ENCODE measurements at places on chromosomes 16 and 17.

DNA sequence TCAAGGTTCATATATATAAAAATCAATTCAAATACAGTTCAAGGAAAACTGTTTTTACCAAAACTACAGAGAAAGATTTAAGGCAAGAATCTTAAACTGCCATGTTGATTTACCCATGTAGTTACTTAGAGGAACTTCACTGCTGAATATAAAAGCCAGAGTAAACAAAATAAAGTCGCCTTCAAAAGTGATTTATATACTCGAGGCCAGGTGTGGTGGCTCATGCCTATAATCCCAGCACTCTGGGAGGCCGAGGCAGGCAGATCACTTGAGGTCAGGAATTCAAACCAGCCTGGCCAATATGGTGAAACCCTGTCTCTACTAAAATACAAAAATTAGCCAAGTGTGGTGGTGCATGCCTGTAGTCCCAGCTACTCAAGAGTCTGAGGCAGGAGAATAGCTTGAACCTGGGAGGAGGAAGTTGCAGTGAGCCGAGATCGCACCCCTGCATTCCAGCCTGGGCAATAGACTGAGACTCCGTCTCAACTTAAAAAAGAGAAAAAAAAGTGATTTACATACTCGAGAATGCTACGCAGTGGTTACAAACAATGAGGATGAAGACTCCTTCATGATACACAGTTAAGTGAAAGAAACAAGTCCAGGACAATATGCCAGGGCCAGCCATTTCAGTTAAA is 54.1 kb upstream of the CNEP1R1 start:
- DNase-seq, result no peak

DNA sequence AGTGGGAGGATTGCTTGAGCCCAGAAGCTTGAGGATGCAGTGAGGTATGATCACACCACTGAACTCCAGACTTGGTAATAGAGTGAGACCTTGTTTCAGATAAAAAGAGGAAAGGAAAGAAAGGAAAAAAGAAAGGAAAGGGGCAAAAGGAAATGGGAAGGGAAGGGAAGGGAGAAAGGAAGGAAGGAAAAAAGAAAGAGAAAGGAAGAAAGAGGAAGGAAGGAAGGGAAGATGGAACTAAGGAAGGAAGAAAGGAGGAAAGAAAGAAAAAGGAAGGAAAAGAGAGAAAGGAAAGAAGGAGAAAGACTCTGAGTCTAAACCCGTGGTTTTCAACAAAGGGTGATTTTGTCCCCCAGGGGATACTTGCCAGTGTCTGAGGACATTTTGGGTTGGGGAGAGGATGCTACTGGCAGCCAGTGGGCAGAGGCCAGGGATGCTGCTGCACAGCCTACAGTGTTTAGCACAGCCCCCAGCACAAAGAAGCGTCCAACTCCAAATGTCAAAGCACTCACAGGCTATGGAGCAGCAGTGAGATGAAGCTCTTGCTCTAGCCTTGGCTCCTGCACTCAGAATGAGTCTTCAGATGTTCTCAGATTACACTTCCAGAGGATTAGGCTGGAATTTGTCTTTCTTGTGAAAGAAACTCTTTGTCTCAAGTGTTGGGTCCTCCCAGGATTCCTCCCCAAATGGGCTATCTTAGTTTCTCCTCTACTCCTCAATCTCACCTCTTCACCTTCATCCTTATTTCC is 64.2 kb downstream of the BMERB1 start:
- DNase-seq, result no peak

- DNase-seq, result no peak
Observed at GRCh38 chr17:42814633-42815399, 9.3 kb downstream of the BECN1 start.

DNA sequence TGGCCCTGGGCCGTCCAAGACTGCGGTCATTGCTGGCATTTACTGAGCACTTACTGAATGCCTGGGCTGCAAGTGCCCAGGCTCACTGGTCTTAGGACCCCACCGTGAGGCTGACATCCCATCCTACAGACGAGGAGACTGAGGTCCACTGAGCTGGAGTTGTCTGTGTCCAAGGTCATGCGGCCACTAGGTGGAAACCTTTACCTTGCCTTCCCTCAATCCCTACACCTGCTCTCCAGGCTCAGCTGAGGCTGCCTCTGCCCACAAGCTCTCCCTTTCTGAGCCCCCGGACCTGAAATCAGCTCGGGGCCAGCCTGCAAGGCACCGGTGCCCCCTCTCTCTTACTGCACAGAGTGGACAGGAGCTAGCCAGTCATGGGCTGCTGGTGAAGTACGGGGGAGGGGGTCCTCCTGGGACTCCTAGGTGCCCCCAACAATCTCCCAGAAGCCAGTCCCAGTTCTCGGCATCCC is 1.5 kb downstream of the CASKIN1 start:
- DNase-seq, result peak; percentile 65

- no peak for DNase-seq
Observed at GRCh38 chr17:76026714-76027158, 370 bp downstream of the EVPL start.

DNA sequence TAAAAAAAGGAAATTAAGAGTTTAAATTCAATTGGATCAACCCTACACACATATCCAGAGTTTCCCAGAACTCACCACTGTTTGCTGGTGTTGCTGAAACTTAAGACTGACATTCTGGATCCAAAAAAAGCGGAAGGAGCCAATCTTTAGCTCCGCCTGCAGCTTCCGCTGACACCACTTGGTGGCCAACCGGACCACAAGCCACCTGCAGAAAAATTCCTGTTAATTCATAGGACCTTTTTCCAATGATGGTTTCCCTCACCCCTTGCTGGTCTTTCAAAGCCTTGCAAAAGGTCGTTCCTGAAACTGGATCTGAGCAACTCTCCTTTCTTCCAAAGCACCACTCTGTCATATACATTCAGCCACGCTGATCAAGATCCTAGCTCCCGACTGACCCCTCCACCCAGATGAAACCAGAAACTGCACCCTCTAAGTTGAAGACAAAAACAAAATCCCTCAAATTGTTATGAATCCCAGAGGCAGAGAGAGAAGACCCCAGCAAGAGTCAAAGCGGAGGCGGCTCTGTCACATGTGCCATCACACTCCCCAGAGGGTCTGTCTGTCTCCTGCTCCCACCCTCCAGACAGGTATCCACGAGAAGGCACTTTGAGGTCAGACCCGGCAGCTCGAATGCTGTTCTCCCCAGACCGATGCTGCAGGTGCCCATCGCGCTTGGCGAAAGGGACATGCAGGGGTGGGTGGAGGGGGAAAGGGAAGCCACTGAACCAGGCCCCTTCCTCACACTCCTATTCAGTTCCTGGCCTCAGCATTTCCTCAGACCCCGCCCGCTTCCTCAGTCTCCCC is 773 bp downstream of the BLTP2 start:
- peak; percentile 28 for DNase-seq

- no peak for DNase-seq
Observed at GRCh38 chr16:83907631-83908250, 8.8 kb downstream of the MLYCD start.

GRCh38 chr17:49402706-49403105 is 12.0 kb downstream of the PHB1 start:
- no peak for DNase-seq

- no peak for DNase-seq
Observed at GRCh38 chr16:84732674-84733352, 33.0 kb downstream of the USP10 start.

GRCh38 chr17:81837641-81838040 is 2.8 kb upstream of the PPP1R27 start:
- no peak for DNase-seq

- no peak for DNase-seq
Observed at GRCh38 chr17:49997301-49997650, 2.3 kb upstream of the DLX3 start.

DNA sequence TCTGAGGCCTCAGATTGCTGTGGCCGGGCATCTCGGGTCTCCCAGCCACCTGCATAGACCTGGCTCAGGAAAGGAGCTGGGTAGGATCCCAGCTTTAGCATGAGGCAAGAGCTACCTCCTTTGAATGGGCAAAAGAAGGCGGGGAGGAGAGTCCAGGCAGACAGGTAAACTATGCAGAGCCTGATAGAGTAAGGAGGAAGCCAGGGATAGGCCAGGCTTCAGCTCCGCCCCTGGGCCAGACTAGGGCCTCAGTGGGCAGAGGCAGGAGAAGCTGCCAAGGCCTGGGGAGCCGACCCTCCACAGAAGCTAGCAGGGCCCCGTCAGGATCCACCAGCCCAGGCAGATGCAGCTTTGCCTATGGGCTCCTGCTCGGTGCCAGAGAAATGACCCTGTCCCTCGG is 22.6 kb upstream of the UBE2G1 start:
- no peak for DNase-seq

DNA sequence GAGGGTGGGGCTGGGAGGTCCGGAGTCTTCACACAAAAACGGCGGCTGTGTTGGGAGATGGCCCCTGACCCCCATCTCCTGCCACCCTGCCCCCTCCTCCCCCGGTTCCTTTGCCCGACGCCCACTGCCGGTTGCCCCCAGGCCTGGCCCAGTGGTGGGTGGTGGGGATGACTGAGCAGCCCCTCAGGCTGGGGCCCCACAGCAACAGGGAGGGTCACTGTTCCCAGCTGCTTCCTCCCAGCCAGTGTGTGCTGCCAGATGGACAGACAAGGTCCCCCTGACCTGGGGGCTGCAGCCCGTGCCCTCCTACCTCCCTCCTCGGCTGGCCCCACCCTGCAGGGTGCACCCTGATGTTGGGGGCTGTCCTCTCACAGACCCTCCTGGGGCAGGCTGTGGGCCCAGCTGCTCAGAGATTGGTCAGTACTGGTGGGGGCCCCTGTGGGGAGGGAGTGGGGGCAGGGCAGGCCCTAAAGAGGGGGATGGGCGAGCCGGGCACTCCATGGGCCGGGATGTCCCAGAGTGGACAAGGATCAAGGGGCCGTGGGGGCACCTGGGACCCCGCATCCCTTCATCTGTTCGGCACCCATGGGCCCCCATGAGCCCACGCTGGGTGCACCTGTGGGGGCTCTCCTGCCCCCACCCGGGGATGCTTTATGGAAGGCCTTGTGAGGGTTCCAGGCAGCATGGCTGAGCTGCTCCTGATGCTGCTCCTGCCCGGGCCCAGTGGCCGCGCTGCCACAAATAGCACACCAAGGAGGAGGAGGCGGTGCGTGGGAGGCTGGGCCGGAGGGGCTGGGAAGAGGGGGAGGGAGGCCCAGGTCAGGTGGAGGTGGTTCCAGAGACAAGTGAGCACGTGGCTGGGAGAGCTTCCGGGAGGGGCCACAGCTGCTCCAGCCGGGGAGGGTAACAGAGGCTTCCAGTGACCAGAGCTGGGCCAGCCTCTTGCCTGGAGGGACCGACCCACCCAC is 5.1 kb downstream of the C1QTNF8 start:
- DNase-seq, result no peak

DNA sequence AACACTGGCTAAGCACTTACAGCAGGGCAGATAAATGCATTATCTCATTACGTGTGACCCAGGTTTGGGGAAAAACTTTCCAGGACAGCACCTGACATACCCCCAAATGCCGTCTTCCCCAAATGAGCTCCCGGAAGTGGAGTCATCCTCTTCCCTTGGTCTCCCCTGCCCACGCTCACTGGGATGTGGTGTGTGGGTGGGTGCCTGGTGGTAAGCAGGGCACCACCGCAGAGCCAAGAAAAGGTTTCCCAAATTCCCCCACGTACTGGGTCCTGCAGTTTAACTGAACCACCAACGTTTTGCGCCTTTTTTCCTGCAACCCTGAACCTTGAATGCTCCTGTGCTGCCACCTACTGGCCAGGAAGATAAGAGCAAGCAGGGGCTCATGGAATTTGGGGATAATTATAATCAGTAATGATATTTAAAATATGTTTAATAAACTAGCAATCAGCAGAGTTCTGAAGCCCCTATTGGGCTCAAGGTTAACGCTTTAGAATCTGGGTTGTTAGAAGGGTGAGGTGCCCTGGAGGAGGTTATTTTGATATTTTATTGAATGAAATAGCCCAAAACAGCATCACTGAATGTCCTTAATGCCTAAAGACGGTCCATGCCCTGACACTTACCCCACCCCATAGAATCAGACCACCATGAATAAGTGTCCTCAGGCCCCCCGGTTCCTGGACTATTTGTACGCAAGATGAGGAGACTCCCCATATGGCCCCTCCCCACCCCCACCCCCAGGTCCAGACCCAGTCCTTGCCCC is 8.0 kb downstream of the SPPL2C start:
- DNase-seq, result peak; percentile 63

- DNase-seq, result no peak
Observed at GRCh38 chr17:59415397-59415796, 83.9 kb downstream of the YPEL2 start.

DNA sequence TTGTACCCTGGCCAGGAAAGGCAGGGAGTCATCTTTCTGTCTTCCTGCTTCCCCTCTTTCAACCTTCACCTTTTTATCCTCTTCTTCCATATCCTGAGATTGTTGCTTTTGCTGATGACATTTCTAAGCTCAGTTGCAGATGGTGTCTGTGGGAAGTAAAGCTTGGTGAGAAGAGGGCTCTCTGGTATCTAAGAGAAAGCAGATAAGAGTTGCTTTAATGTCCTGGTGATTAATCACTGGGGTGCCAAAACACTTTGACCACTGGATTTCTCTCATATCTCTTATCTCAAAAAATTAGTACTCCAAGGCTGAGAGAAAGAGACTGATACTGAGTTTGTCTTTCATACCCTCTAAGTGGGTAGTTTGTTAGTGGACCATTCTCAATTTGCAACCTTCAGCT is 71.3 kb downstream of the NEUROD2 start:
- DNase-seq, result no peak

GRCh38 chr16:30567160-30567990 is 4.1 kb downstream of the ZNF688 start:
- DNase-seq, result peak; percentile 84

GRCh38 chr17:57869617-57870282 is 19.9 kb upstream of the MRPS23 start:
- DNase-seq, result no peak

DNA sequence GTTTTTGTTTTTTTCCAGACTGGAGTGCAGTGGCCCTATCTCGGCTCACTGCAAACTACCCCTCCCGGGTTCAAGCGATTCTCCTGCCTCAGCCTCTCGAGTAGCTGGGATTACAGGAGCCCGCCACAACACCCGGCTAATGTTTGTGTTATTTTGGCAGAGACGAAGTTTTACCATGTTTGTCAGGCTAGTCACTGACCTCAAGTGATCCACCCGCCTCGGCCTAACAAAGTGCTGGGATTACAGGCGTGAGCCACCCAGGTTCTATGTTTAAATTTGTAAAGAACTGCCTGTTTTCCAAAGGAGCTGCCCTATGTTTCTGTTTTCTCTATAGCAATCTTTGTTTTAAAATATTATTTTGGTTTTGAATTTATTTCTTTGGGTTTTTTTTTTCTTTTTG is 13.8 kb upstream of the C16orf87 start:
- DNase-seq, result no peak

- peak; percentile 47 for DNase-seq
Observed at GRCh38 chr17:44345454-44346026, 438 bp downstream of the GRN start.
